ENCODE measurements at places on chromosomes 16 and 17. TPM values are rescaled to one million over a fixed set of nuclear protein-coding genes. Genes with fewer than 3 reads are reported as not detected.

- no peak for DNase-seq
Measured at GRCh38 chr16:1612320-1613111, at the start of gene CRAMP1. Gene CRAMP1, plus strand, starts transcription at chr16:1612360. Its CDS starts 2,280 bp downstream, at chr16:1614640.

Gene FCSK
- 11.8 TPM for total RNA-seq

Gene ATP6V0D1
- 68.1 TPM for total RNA-seq

GRCh38 chr17:53924530-53925455 lies 102.1 kb downstream of the KIF2B start:
- DNase-seq, result no peak

DNA sequence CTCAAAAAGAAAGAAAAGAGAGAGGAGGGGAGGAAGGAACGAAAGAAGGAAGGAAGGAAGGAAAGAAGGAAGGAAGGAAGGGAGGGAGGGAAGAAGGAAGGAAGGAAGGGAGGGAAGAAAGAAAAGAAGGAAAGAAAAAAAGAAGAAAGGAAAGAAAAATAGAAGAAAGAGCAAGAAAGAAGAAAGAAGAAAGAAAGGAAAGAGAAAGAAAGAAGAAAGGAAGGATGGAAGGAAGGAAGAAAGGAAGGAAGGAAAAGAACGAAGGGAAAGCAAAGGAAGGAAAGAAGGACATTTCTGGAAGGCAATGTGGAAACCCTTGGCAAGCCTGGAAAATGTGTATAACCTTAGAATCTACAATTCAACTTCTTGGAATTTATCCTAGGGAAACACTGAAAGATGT lies 150.4 kb upstream of the LHX1 start:
- no peak for DNase-seq

DNA sequence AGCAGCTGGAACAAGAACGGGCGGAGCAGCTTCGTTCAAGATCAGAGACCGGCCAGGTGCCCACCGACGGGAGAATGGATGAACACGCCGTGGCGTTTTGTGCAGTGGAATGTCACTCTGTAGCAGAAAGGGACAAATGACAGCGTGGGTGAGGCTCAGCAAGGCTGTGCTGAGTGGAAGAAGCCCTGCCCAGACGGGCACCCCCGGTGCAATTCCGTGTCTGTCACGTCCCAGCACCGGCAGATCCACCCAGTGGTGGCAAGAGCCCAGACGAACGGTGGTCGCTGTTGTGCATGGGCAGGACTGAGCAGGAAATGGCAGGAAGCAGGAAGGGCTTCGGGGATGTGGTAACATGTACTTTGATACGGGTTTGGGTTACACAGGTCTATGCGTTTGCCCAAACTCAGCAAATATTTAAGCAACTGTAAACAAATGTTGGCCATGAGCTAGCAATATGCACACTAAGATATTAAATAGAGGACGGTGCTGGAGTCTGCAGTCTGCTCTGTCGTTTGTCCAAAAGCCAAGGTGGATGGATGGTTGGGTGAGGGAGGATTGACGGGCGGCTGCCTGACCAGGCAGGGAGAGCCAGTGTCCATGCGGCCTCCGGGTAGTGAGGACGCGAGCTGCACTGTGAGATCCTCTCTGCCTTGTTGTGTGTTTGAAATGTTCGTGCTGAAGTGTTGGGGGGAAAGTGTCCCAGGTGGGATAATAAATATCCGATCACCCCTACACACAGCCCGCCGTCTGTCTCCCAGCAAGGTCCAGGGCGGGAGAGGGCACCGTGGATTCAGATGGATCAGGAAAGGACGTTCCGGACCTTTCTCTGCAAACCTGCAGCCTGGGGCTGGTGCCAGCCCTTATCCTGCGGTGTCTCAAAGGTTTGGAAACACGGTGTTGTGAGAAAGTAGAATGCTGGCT lies 48.4 kb downstream of the COX4I1 start:
- no peak for DNase-seq

GRCh38 chr17:83129676-83130075 lies 50.3 kb downstream of the METRNL start:
- no peak for DNase-seq

DNA sequence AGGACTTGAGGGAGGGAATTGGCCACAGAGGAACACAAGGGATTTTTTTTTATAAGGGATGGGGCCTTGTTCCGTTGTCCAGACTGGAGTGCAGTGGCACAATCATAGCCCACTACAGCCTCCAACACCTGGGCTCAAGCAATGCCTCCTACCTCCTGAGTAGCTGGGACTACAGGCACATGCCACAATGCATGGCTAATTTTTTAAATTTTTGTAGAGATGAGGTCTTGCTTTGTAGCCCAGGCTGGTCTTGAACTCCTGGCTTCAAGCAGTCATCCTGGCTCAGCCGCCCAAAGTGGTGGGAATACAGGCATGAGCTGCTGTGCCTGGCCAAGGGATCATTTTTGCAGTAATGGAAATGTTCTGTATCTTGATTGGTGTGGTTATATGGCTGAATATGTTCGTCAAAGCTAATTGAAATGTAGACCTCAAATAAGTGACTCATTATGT lies 56.9 kb downstream of the VMP1 start:
- peak; percentile 39 for DNase-seq

DNA sequence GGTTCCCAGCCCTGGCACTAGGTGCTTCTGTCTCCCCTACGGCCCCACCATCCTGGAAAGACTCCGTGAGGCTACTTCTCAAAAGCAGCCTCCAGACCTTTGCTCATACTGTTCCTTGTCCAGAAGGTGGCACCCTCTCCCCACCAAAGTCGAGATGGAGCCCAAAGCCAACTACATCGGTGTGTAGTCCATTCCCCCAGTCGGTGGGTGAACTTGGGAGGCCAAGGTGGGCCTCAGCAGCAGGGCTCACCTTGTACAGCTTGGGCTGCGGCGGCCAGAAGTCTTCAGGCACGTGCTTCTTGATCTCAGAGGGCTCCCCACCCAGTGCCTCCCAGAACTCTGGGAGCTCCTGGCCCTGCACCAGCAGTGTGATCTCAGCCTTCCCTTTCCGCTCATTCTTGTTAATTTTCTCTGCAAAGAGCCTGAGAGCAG lies 10.2 kb downstream of the FLII start:
- DNase-seq, result peak; percentile 62

Gene GAS2L2
- not detected for total RNA-seq

Gene ANKRD40CL
- total RNA-seq, result not detected

DNA sequence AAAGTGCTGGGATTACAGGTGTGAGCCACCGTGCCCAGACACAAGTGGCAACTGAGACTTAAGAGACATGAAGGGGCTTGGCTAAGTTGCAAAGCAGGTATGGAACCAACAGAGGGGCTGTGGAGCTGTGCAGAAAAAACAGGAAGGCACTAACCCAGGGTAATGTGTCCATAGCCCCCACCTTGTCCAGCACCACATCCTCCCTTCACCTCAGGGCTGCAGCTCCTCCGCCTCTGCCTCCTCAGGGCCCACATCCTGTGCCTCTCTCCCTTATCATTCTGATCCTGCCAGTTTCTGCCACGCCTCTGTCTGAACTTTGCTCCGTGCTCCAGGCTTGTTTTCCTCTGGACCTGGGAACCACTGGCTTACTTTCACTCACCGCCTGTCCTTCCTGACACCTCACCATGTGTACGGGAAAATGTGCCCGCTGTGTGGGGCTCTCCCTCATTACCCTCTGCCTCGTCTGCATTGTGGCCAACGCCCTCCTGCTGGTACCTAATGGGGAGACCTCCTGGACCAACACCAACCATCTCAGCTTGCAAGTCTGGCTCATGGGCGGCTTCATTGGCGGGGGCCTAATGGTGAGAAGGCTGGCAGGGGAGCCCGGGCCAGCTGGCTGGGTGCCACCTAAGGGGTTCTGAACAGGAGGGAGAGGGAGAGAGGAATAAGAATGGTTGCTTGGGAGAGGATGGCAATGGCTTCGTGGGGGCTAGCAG lies at the start of gene TM4SF5:
TSS of gene TM4SF5 (plus strand) at position 368 of the 716 bp plus-strand sequence. CDS start at position 405, 37 bp downstream.
- no peak for DNase-seq

DNA sequence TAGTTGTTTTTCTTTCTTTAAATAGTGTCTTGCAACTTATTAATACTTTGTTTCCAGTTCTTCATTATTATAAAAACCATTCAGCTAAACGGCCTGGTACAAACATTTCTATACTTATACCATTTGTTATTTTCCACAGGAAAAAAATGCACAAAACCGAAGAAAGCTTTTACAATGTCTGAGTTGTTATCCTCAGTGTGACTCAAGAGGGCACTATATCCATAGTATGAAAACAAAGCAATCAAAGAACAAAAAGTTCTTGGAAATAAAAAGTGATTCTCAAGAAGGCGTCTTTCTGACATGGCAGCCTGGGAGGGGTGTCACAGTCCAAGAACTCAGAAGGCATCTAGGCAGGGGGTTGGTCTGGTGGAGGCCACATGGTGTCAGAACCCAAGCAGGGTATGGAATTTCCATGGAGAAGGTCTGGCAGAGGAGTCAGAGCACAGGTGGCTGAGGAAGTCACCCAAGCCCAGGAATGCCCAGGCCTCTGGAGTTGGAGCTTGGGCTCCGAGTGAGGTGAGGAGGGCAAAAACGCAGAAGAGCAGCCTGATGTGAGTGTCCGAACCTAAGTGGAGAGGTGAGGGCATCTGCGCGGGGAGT lies 70.9 kb upstream of the ATP2A3 start:
- no peak for DNase-seq

DNA sequence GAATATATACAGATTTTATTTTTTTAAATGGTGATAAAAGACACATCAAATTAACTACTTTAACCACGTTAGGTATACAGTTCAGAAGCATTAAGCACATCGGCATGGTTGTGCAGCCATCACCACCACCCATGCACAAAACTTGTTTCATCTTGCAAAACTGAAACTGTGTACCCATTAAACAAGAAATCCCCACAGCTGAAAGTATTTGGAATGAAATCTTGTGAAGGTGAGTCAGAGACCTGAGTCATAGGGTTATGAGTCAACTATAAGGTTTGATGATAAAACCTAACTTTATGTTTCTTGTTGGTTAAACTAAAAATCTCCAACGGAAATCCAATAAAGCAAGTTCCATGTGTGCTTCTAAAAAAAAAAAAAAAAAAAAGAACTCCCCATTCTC lies 561.6 kb upstream of the PSMD7 start:
- peak; percentile 79 for DNase-seq

Gene KRTAP4-9
- not detected for total RNA-seq

Gene PRSS8
- not detected for total RNA-seq

GRCh38 chr16:77555791-77556190 lies 121.0 kb upstream of the ADAMTS18 start:
- DNase-seq, result peak; percentile 52

Gene EMP2
- 22.5 TPM for total RNA-seq

DNA sequence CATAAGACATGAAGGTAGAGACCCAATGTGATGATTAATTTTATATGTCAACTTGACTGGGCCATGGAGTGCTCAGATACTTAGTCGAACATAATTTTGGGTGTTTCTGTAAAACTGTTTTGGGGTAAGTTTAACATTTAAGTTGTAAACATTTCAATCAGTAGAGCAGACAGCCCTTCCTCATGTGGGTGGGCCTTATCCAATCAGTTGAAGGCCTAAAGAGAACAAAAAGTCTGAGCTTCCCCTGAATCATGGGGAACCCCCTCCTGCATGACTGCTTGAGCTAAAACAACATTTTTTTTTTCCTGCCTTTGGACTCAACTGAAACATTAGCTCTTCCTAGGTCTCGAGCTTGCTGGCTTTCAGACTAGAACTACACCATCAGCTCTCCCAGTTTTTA lies 327.3 kb upstream of the SOX9 start:
- no peak for DNase-seq

Gene CCL7
- total RNA-seq, result 0.33 TPM

Gene HOXB6
- 16.2 TPM for total RNA-seq

- no peak for DNase-seq
Measured at GRCh38 chr17:58278661-58279015, 2.1 kb downstream of the MPO start.

Gene SDF2
- total RNA-seq, result 58.5 TPM

- DNase-seq, result no peak
Measured at GRCh38 chr16:79278506-79278905, 322.0 kb downstream of the MAF start.

- DNase-seq, result peak; percentile 12
Measured at GRCh38 chr17:33520426-33521330, 227.6 kb upstream of the ASIC2 start.

DNA sequence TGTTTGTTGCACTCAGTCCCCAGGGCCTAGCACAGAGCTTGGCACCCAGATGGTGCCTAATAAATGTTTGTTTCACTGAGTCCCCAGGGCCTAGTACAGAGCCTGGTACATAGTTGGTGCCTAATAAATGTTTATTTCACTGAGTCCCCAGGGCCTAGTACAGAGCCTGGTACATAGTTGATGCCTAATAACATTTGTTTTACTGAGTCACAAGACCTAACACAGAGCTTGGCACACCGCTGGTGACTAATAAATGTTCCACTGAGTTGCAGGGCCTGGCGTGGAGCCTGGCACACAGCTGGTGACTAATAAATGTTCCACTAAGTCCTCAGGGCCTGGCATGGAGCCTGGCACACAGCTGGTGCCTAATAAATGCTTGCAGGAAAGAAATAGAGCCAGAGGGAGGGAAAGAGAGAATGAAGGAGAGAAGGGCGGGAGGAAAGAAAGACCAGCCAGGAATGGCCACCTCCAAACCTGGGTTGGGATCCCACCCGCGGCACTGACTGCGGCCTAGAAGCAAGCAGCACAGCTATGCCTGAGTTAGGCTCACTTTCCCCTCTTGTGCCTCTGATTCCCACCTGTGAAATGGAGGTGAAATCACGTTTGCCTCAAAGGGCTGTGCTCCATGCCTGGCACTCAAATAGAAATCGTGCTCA lies 7.5 kb downstream of the SLC5A11 start:
- DNase-seq, result no peak

Gene IRX3
- total RNA-seq, result 0.33 TPM

Gene CA5A
- total RNA-seq, result not detected

GRCh38 chr17:1999557-2000251 lies 25.4 kb downstream of the RTN4RL1 start:
- DNase-seq, result peak; percentile 42

DNA sequence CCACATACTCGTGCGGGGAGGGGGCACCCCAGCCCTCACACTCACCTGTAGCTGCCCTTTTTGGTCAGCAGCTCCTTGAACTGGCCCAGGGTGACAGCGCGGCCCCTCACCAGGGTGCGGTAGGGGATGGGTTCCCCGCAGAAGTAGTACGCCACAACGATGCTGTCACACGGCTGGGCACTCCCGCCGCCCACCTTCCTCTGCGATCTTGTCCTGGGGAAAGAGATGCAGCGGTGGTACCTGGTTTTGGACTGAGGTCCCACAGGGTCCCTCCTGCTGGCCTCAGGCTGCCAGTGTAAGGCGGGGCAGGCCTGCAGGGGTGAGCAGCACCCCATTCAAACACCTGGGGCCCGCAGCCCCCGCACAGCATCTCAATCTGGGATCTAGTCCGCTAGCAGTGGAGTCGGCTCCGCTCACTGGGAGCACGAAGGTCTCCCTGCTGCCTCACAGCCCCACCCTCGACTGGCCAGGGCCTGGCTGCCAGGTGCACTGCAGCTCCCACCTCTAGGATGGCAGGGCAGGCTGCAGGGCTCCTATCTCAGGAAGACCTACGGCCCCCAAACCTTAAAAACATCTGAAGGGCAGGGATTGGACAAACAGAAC lies 6.5 kb downstream of the PDIA2 start:
- DNase-seq, result no peak

Gene ALOX12
- 0.26 TPM for total RNA-seq

Gene CRHR1
- total RNA-seq, result not detected

Gene TP53TG3D
- total RNA-seq, result 1.5 TPM

DNA sequence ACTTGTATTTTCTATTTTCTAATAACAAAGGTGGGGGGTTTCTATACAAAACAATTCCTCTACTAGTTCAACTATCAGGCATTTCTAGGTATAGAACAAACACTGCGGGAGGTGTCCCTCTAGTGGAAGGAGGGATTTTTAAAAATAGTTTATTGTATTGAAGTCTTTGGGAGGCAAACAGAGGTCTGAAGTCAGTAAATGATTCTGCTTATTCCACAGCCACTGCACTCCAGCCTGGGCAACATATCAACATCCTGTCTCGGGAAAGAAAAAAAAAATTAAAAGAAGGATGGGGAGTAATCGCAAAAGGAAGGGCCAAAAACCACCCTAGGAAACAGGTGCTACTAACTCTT lies 648 bp upstream of the ERCC4 start:
- DNase-seq, result peak; percentile 41
